ENCODE measurements at places on chromosomes 2 and 18. TPM values are rescaled to one million over a fixed set of nuclear protein-coding genes. Genes with fewer than 3 reads are reported as not detected.

IKZF2 gene
- 19.4 TPM for total RNA-seq

AKAIN1 gene
- not detected for total RNA-seq

CAPN14 gene
- total RNA-seq: under 0.01 TPM

CHPF gene
- 27.2 TPM for total RNA-seq

PROC gene
- not detected for total RNA-seq

DLGAP1 gene
- under 0.01 TPM for total RNA-seq

TMEM17 gene
- 1.3 TPM for total RNA-seq

KIAA2012 gene
- under 0.01 TPM for total RNA-seq

REEP1 gene
- total RNA-seq: under 0.01 TPM

POTEF gene
- total RNA-seq: not detected

SLC14A1 gene
- total RNA-seq: 21.7 TPM

B4GALT6 gene
- 3.9 TPM for total RNA-seq

IL1RL2 gene
- total RNA-seq: 0.28 TPM

ZC3H6 gene
- total RNA-seq: 2.2 TPM

SERPINB12 gene
- not detected for total RNA-seq

CPS1 gene
- total RNA-seq: 20.1 TPM

SERPINB3 gene
- not detected for total RNA-seq

MC2R gene
- not detected for total RNA-seq

CERKL gene
- not detected for total RNA-seq

ALKAL2 gene
- not detected for total RNA-seq

All from IMR-90 (cell line).